ENCODE measurements at places on chromosomes 4 and X.

GRCh38 chr4:1790005-1790404 lies 3.1 kb upstream of the FGFR3 start:
- DNase-seq, result no peak

DNA sequence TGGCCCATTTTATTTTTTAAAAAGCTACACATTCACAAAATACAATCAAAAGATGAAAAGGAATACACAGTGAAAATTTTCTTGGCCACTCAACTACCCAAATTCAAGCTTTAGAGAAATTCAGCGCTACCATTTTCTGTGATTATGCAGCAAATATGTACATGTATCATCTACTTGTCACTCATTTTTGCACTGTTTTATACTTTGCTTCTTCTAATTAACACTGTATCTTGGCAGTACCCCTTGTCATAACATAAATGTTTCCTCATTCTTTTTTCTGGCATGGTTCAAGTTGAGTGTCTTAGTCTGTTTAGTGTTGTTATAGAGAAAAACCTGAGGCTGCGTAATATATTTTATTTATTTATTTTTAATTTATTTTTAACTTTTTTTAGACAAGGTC lies 15.7 kb upstream of the PPID start:
- DNase-seq, result no peak

DNA sequence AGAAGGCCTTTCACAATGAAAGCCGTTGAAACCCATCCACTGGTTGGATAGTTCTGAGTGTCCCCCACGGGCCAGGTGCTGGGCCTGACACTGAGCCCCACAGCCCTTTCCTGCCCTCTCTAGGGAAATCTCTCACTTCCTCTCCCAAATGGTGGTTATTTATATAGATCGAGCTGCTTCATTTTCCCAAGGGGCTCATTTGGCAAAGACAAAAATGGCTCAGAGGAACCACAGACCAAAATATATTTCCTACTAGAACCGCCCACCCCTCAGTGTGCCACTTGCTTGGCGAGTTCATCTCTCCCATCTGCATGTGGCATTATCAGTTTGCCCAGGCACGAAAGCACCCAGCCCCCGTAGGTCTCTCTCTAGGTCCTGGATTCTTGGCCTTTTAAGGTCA lies 53.3 kb upstream of the STIM2 start:
- DNase-seq, result no peak

GRCh38 chr4:107519053-107519452 lies 201.0 kb downstream of the PAPSS1 start:
- peak; percentile 30 for DNase-seq

GRCh38 chrX:84363051-84363450 lies 139.2 kb downstream of the HDX start:
- no peak for DNase-seq

GRCh38 chr4:52945326-52945898 lies 83.3 kb downstream of the RASL11B start:
- DNase-seq, result no peak

- DNase-seq, result no peak
Measured at GRCh38 chrX:64427787-64428186, 32.5 kb upstream of the MTMR8 start.

- no peak for DNase-seq
Measured at GRCh38 chrX:12452268-12452667, 314.0 kb downstream of the FRMPD4 start.

GRCh38 chr4:29540439-29541102 lies 1179.6 kb upstream of the PCDH7 start:
- no peak for DNase-seq

DNA sequence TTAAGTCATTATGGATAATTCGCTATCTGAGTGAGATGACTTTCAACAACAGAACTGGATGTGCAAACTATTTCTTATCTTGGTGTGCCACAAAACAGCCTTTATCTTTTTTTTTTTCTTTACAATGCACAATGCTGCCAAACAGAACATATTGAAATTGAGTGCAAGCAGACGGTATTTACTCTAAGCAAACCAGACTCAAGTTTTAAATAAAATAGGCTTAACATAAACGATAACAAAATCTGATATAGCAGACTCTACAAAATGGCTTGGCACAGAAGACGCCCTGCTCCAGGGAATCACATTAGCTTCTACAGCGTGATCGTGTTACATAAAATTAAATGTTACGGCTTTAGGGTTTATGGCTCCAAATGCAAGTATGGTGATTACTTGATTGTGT lies 9.6 kb upstream of the STK32B start:
- no peak for DNase-seq

- DNase-seq, result no peak
Measured at GRCh38 chr4:188399834-188400233, 260.6 kb downstream of the TRIML1 start.

- peak; percentile 53 for DNase-seq
Measured at GRCh38 chrX:8738588-8739189, 6.8 kb upstream of the ANOS1 start.

DNA sequence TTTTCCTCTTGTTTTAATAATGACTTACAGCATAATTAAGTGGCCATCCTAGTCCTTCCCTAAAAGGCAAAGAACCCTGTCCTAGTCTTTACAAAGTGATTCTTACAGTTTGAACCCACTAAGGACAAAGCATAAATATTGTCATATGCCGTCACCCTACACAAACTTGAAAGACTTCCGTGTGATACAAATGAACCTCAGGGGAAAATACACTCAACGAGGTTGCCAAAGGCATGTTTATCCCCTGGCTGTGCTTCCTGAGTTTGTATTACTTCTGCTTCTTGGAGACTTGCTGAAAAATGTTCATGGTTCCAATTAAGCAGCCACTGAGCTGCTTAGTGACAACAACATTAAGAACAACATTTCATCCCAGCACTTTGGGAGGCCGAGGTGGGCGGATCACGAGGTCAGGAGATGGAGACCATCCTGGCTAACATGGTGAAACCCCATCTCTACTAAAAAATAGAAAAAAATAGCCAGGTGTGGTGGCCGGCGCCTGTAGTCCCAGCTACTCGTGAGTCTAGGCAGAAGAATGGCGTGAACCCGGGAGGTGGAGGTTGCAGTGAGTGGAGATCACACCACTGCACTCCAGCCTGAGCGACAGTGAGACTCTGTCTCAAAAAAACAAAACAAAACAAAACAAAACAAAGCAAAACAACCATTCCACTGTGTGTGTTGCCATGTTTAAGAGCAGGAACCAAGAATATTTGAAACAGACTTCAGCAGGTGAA lies 16.2 kb downstream of the RASSF6 start:
- DNase-seq, result no peak

GRCh38 chr4:88985088-88985773 lies 71.8 kb downstream of the FAM13A start:
- DNase-seq, result no peak

DNA sequence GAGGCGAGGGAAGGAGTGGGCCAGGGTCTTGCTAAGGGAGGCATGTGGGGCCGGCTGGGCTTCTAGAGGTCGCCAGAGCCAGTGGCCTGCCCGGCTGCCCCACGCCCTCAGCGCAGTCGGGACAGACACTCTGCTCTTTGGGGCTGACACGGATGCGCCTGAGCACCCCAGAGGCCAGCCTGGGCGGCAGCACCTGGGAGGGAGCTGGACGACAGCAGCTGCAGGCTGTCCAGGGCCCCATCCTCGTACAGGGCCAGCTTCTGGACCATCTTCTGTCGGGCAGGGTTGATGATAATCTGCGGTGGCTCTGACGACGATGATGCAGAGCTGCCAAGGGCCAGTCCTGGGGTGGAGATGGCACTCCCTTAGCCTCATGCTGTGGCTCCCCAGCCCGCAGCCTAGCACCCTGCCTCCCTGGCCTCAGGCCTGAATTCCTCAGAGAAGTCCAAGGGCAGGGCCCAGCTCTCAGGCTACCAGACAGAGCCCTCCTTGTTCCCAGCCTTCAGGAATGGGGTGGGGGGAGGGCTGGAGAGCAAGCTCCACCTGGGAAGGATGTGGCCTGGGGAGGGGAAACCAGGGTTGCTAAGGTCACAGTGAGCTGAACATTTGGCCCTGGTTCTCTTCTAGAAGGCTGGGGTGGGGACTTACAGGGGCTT lies 7.2 kb downstream of the IRAK1 start:
- no peak for DNase-seq

- no peak for DNase-seq
Measured at GRCh38 chr4:172035562-172035961, 222.4 kb downstream of the GALNTL6 start.

DNA sequence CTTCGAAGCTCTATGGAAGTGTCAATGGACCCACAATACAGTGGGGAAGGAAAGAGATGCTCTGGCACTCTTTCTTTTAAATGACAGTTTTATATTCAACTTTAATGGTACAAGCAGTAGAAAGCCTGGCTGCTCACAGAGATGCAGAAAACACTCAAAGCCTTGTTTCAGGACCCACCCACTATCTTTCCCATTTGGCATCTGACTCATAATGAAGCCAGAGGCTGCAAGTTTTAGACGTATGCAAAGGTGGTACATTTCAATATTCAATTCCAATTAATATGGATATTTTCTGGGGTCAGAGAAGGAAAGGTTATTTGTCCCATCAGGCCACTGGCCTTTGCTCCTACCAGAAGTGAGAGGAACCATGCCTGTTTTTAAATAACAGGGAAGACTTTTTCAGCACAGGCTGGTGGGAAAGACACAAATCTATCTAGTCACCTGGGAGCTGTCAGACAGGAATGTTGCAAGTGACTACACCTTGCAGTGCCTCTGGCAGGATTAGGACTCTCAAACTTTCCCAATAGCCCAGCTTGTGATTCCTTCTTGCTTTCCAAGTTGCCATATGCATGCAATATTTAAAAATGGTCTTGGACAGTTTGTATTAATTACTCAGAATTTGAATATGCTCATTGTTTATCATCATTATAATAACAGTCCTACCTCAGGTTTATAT lies 70.0 kb upstream of the RAB40AL start:
- no peak for DNase-seq

- no peak for DNase-seq
Measured at GRCh38 chrX:31969714-31970113, 897.9 kb upstream of the FTHL17 start.

DNA sequence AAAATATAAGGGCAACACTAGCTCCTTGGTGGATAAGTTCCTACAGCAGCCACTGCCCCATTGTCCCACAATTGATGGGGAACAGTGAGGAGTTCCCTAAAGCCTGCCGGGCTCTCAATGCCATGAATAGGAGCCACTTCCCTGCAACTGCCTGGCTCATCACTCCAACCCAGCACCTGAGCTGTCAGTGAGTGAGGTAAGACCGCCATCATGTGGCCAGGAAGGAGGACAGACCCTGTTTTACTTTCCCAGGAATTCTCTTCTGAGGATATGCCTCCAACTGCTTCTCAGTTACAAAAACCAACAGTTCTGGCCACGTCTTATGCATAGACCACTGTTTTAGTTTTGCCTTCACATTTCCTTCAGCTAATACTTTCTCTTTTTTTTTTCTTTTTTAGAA lies 45.5 kb downstream of the SRPX start:
- peak; percentile 49 for DNase-seq

- DNase-seq, result no peak
Measured at GRCh38 chr4:98691588-98691987, 33.2 kb upstream of the TSPAN5 start.

DNA sequence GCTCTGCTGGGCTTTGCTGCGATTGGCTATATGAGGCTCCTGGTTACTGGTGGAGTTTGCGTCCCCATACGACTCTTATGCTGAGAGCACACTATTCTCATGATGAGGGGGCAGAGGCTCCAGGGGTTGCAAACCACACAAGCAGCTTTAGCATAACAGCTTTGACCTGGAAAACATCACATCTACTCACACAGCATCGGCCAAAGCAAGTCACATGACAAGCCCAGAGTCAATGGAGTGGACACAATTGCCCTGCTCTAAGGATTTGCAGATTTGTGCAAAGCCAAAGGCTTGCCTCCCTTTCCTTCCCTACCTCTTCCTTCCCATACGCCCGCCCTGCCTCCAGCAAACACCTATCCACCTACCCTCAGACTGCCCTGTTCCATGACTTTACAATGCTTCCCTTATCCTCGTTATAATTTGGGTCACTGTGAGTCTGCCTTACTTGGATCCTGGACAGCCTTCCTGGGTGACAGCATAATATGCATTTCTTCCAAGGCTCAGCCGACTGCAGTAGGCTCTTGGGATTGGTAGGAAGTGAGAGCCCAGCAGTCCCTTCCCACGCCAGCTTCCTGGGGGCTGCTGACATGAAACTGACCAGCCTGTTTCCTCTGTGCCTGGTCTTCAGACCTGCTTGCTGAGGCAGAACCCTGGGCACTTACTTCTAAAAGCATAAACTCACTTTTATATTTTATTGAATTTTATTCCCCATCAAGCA lies 208.2 kb upstream of the PSAPL1 start:
- DNase-seq, result no peak

- DNase-seq, result no peak
Measured at GRCh38 chr4:76655566-76656479, 220.8 kb downstream of the SHROOM3 start.

GRCh38 chr4:168900080-168900479 lies 110.0 kb downstream of the CBR4 start:
- no peak for DNase-seq

DNA sequence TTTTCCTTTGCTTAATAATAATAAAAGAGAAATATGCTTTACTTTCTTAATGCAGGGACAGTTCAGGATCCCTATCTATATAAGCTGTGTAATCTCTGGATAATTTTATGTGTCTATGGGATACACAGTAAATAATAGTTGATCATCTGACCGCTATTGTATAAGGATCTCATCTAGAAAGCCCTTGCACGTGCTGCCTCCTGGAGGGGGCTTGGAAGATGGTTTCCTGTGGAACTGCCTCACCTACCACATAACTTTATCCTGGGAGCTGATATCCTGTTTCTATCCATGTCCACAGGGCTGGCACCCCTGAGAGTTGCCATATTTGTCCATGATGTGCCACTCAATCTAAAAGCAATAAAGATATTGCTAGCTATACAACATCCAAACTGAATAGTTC lies 139.3 kb upstream of the FRMPD4 start:
- DNase-seq, result no peak

- DNase-seq, result peak; percentile 43
Measured at GRCh38 chrX:120309873-120310705, 1.2 kb downstream of the TMEM255A start.

DNA sequence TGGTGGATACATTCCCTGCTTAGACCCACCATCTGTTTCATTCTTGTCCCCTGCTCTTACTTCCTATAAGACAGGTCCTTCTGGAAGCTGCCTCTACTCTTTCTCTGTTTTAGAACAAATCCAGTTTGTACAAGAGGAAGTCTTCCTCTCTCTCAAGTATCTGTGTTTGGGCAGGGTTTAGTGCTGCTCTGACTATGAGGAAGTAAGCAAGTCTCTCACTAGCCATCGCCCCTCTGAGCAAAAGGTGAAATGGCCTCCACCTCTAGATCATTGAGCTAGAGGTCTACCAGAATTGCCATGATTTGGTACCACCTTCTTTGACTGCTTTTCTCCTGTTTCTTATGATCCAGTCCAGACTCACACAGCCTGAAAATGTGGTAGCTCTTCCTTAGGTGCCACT lies 8.4 kb downstream of the BTK start:
- no peak for DNase-seq
